Naive thymus-derived CD4-positive, alpha-beta T cell (primary cell): ENCODE measurements at places on chromosomes 1 and 21. TPM values are rescaled to one million over a fixed set of nuclear protein-coding genes. Genes with fewer than 3 reads are reported as not detected.

DNA sequence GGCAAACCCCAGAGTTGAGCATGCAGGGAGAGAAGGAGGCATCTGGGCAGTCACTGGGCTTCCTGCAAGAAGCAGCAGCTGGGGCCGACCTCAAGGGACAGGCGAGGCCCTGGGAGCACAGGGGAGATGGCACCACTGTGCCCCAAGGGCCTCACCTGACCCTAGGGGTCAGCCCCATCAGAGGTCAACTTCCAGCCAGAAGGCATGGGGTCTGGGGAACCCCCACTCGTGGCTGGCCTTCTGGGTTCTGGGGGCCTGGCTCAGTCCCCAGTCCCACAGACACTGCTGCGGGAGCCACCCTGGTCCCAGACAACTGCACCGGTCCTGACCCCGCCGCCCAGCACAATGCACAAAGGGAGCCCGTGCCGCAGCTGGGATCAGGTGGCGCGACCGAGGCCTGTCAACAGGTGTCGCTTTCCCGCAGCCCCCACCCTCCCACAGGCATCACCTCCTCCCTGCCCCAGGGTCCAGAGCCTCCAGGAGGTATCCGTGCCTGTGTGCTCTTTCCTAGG lies 6.2 kb downstream of the WNT9A start:
- no peak for DNase-seq

- DNase-seq, result no peak
These were observed 38.5 kb upstream of the ETV3 start for GRCh38 chr1:157176591-157177121.

DNA sequence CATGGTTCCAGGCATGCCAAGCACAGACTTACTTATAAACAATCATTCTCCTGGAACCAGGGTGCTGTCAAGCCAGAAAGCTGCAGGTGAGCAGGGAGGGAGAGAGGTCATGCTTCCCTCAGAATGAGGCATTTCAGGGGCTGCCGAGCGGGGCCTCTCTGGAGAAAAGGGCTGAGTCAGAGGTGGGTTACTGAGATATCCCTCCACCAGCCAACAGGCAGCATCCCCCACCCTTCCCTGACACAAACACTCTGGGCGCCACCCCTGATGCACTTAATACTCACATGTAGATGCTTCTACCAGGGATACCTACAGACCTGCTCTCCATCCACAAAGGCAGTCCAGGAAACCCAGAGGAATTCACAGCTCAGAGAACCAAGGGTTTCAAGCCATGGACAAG lies 13.1 kb downstream of the STK40 start:
- DNase-seq, result no peak

DNA sequence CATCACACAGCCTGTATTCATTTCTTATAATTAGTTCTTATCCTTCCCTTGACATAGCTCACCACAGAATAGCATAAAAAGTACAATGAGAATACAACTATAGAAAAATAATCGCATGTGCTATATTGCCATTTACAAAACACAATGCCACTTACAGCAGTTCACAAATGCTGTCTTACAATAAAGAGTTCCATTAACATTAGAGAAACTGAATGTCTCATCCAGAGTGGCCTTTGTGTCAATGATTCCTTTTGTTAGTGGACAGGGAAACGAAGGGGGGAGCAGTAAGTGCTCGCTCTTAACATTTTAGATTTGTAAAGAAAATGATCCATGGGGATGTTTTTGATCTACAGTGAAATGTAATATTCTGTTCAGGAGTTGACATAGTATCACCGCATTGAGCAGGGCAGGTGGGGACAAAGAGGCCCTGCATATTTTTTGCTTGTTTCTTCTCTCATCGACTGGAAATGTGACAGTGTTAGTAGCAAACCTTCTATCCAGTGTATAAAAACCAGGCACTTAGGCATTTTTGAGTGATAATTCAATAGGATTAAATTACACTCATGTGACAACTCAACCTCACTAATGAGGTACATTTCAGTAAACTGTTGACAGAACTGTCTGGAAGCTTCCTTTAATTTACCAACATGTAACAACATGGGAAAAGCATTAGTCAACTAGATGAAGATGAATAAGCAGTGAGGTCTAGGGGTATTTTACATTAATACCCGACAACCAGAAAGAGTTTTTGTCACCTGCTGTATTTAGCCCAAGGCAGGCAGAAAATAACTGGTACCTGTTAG lies 35.6 kb upstream of the RRP15 start:
- no peak for DNase-seq

GRCh38 chr1:47753808-47754207 lies 243.4 kb downstream of the TRABD2B start:
- DNase-seq, result no peak

Gene ATP1A4
- total RNA-seq, result not detected

Gene MGST3
- 44.7 TPM for total RNA-seq

Gene STRIP1
- 71.5 TPM for total RNA-seq

Gene INSRR
- not detected for total RNA-seq

Gene CLCA1
- not detected for total RNA-seq
